WTC11 (cell line): ENCODE measurements at places on chromosomes 7 and 10.

DNA sequence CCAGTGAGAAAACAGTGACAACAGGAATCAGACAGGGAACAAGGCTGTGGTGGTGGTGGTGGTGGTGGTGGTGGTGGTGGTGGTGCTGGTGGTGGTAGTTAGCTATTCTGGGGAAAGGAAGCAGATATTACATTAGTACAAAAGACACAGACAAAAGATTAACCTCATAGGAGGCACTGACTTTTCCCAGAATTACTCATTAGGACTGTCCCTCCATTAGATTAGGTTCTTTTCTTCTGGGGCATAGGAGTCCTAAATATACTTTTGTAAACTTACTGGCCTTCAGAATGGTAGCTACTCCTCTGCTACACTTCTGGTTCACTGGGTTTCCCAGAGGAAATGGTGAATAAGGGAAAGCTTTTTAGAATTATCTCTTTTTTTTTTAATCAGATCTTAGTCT is 156.6 kb upstream of the SEMA3D start:
- DNase-seq = no peak

DNA sequence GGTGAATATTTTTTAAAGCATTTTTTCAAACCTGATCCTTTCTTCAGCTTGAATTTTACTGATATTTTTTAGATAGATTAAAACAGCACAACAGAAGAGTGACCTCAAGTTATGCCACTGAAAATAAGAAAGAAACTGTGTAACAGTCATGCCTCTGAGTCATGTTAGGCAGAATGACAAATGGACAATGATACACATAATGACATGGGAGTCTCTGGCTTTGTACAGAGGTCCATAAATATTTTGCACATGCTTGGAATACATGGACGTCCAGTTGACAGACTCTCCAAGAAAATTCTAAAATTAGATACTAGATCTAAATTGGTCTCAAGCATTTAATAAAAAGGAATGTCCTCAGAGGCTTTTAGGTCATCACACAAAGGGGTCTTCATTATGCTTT is 21.9 kb upstream of the SEMA3A start:
- DNase-seq = no peak

- DNase-seq = no peak
Measured at GRCh38 chr7:18706670-18707069, 211.1 kb downstream of the HDAC9 start.

DNA sequence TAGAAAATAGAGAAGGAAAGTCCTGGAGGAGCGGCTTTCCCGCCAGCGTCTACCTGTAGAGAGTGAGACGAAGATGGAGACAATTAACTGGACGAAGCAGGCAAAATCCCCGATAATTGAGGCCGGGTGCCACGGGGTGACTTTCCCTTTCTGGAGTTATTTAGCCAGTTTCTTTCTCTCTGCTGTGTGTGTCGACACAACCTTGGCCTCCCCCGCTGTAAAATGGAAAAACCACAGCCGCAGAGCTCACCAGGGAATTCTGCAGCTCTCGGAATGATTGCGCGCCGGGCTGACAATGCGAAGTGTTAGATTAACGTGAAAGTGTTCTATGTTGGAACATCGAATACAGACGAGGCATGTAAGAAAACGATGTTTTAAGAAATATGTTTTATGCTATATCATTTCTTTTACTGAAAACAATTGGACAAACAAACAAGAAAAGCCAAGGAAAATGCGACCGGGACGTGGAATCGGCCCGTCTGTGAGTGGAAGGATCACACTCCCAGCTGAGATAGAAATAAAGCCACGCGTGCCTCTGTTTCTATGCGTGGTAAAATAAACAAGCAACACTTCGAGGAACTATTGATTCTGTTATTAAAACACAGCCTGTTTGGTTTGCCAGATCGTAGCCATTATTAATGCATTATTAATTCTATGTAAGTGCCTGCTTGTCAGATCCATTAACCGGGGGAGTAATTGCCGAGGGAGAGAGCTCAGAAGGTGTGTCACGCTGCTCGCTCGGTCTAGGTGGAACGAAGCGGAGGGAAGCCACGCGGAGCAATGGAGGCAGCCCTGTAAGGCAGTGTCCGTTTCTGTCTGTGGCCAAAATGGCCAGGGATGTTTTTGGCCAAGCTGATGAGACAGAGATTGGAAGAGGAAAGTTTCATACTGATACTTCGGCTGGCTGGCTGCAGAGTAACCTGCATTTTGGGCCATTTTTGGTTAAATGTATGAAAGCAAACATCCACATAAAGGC is 129.4 kb downstream of the DNAJB6 start:
- DNase-seq = no peak

- DNase-seq = no peak
Measured at GRCh38 chr10:78215645-78216044, 182.0 kb downstream of the RPS24 start.

DNA sequence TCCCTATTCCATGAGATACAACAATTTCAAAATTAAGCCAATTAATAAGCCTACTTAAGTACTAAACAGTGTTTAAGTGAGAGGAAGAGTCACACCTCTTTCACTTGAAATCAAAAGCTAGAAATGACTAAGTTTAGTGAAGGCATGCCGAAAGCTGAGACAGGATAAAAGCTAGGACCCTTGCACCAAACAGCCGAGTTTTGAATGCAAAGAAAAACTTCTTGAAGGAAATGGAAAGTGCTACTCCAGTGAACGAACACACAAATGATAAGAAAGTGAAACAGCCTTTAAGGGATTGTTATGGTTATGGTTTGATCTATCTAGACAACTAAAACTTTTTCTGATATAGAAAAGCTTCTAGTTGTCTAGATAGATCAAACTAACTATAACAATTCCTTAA is 135.4 kb upstream of the KMT2E start:
- no peak for DNase-seq

GRCh38 chr7:40996233-40996677 is 706.6 kb downstream of the INHBA start:
- no peak for DNase-seq

DNA sequence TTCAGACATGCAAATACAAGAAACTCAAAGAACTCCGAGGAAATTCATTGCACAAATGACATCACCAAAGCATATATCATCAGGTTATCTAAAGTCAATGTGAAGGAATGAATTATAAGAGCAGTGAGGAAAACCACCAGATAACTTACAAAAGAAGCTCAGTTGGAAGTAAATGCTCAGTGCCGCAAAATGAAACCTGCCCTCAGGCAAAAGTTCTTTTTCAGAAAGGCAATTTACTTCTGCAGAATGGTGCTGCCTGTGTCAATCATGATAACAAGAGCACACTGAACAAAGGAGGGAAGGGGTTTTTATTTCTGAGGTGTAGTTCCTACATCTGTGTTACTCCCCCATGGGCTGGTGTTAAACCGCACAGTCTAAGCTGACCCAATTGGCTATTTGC is 550.6 kb upstream of the SEMA3D start:
- DNase-seq = no peak

- no peak for DNase-seq
Measured at GRCh38 chr7:39075210-39075609, 97.5 kb downstream of the POU6F2 start.

- DNase-seq = no peak
Measured at GRCh38 chr7:116678780-116679179, 6.8 kb downstream of the MET start.

DNA sequence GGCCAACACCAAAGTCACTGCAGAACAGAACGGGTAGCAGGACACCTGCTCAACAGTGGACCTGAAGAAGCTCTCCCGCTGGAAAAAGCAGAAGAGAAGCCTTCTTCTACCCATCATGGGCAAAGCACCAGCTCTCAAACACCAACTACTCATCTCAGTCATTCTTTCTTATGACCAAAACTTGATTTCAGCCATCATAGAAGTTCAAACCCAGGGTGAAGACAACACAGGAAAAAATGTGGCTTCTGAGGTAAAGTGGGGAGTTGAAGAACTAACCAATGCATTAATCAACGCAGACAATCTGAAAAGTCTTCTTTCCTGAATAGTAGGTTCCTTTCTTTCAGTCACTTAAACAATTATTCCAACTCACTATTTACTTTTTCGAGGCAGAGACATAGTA is 83.3 kb downstream of the ELMO1 start:
- DNase-seq = no peak

DNA sequence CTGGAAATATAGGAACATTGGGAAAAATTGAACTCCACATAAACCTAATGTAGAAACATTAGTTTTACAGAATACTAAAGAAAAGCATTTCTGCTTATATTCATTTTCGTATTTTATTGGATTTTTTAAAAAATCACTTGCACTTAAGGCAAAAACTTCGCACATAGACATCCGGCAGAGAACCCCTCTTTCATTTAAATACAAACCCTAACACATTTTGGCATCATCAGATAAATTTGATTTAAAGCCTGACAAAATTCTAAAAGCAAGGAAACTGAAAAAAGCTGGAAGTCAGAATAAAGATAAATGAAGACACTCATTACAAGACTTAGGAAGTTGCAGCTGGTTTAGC is 396 bp upstream of the EXOC4 start:
- DNase-seq = no peak

DNA sequence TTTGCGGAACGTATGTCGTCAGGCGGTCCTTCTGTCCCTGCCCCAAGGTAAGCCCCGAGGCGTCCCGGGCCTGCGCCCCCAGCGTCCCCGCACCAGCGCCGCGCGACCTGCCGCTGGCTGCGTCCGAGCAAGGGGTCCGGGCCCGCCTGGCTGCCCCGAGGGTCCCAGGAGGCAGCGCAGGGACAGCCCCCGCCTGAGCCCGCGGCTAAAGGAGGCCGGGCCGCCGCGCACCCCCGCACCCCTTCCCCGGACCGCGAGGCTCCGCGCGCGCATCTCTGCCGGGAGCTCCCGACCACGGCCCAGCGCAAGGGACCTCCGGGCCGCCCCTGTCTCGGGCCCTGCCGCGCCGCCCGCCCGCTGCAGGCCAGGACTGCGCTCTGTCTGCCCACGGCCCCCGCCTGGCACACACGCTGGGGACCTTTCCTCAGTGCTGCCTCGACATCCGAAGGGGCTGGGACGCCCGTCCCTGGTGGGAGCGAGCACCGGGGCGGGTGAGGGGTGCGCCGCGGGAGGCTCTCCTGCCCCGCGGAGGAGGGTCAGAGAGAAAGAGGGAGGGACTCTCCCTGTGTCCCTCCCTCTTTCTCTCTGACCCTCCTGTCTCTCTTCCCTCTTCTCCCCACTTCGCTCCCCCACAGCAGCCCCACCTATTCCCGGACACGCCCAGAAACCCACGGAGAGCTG is 25.0 kb downstream of the SHH start:
- DNase-seq = no peak

- no peak for DNase-seq
Measured at GRCh38 chr7:69502358-69502757, 95.9 kb upstream of the AUTS2 start.

- DNase-seq = peak; percentile 24
Measured at GRCh38 chr7:86653919-86654659, 10.4 kb downstream of the GRM3 start.

DNA sequence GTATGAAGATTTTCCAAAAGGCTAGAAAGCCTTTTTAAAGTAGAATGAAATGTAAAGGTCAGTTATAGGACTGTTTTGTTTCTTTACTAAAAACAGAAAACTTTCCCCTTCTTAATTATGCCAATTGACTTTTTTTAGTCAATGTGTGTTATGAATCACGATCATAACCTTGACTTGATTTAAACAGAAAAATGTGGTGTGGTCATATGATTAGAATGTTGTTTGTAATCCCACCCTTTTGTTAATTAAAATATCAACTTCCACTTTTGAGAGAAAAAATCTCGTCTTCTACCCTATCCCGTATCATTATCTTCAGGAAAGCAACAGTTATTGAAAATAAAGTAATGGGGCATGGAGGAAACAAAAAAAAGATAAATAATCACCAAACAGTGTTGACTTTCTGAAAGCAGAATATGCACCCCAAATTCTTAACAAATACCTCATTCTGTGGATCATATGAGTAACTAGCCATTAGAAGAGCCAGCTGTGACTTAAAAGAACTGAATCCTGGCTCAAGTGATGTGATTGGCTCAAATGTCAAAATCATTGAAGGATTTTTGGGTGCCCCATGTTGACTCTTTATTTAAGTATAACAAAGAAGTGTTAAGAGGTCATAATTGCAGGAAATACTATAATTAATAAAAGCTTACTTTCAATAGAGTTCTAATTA is 32.3 kb upstream of the SLC16A12 start:
- no peak for DNase-seq

DNA sequence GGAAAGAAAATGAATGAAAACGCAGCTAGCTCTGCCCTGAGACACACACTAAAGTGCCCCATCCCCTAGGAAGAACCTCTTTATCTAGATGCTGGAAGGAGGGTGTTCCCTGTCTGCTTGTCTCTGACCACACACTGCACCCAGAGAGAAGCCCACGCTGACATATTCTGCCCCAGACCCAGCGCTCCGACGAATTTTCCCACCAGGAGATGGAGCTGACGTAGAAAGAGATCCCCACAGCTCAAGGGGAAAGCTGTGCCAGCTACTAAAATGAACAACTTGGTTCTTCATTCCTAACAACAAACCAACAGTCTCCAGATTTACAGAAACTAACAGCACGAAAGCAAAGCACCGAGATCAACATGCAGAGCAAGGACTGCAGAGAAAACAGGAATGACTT is 73.3 kb downstream of the KIAA1549 start:
- DNase-seq = no peak

GRCh38 chr10:73872190-73872710 is 2.1 kb downstream of the CAMK2G start:
- no peak for DNase-seq

DNA sequence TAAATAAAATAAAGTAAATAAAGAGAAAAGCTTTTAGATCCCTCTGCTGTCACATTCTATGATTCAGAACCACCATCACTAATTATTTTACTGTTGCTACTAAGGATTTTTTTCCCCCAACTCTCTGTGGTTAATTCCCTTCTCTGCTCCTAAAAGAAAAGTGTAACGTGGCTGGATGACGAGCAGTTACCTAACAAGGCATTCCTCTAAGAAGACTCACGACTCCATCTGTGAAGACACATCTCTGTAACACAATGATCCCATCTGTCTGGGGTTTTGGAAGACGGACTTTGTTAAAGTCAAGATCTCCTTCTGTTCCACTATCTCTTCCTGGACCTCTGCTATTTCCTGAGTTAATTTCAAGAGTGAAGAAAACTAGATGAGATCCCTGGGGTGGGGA is 179.9 kb downstream of the SFMBT2 start:
- DNase-seq = no peak

DNA sequence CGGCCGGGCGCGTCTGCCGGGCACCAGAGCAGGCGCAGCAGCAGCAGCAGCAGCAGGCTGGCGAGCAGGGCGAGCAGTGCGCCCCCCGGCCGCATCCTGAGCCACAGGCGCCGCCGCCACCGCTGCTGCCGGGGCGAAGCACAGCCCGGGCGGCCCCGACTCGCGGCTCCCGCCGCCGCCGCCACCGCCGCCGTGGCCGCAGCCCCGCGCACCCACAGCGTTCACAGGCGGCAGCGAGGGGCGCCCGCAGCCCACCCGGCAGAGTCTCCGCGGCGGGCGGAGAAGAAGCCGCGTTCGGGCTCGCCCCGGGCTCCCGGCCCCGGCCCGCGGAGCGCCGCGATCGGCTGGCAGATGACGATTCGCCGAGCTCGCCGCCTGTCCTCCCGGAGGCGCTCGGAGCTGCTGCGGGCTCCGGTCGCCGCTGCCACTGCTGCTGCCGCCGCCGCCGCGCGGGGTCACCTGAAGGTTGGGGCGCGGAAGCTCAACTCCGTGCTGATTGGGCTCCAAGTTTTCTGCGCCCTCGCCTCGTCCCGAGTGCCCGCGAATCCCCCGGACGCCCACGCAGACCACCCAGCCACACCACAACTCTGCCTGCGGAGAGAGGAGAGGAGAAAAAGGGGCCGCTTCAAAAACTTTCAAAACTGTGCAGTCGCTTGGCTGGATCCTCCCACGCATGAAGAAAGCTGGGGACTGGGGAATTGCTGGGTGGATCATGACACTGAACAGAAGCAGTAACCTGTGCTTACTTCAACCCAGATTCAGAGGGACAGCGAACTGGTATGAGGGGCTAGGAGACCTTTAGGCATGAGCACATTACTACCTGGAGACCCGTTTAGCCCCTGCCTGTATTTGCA is at the start of gene ST8SIA6:
ST8SIA6 (minus strand) TSS at position 435 of the 854 bp plus-strand sequence; CDS start at position 95, 340 bp downstream.
- peak; percentile 66 for DNase-seq
